Fibroblast of the conjunctiva (primary cell): ENCODE measurements at places on chromosomes 11 and 22.

GRCh38 chr11:45761659-45762058, 43.3 kb upstream of the SLC35C1 start:
- DNase-seq: no peak

DNA sequence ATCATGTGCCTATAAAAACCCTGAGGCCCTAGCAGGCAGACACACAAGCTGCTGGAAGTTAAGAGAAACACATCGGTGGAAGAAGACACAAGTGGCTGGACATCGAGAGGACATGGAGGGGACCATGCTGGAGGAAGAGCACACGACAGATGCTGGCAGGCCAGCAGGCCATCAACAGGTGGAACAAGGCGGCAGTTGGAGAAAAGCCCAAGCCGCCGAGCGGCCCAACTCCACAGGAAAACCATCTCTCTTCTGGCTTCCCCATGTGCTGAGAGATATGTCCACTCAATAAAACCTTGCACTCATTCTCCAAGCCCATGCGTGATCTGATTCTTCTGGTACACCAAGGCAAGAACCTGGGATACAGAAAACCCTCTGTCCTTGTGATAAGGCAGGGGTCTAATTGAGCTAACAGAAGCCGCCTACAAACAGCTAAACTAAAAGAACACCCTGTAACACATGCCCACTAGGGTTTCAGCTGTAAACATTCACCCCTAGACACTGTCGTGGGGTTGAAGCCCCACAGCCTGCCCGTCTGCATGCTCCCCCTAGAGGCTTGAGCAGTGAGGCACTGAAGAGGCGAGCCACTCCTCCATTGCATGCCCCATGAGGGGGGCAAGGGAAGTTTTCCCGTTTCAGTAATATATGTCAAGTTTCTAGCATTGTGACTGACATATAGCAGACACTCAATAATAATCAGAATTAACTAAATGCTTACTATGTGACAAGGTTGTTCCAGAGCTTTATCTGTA, 39.0 kb upstream of the MMP20 start:
- no peak for DNase-seq

GRCh38 chr11:46308631-46309419, 31.4 kb downstream of the CREB3L1 start:
- DNase-seq: no peak

DNA sequence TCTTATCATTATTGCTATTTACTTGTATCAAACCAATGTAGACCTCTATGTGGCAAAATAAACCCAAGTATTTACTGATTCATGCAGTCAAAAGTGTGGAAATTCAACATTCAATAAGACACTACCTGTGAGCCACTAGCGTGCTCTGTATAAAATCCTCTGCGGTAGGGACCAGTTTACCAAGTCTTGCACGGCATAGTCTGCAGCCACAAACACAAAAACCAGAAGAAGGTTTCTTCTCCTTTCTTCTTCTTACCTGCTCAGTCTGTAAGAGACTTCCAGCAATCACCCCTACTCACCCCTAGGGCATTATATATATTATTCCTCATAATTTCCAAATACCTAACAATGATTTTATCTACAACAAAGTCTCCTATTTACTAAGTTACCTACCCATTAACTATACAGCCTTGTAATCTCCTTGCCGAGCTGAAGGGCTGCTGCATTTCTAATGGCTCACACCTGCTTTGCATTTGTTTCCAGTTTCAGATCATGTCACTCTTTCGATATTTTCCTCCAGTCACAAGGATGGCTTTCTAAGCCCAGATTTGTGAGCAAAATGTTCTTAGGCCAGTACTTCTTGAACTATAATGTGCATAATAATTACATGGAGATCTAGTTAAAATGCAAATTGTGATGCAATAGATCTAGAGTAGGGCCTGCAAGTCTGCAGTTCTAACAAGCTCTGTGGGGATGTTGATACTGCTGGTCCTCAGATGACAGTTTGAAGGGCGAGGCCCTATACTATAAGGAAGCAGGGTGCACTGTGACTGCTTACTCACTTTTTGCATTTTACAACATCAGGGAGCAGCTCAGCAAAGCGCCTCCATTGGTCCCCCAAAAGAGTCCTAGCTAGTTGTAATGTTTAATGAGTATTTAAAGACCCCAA, 191.9 kb upstream of the DDI1 start:
- DNase-seq: no peak
